SK-N-SH treated with all-trans-retinoic acid at 6 μM for 48 hours (cell line): ENCODE measurements at places on chromosomes 4 and X.

GRCh38 chrX:132518401-132518800 lies 29.6 kb upstream of the MBNL3 start:
- no peak for ATAC-seq

DNA sequence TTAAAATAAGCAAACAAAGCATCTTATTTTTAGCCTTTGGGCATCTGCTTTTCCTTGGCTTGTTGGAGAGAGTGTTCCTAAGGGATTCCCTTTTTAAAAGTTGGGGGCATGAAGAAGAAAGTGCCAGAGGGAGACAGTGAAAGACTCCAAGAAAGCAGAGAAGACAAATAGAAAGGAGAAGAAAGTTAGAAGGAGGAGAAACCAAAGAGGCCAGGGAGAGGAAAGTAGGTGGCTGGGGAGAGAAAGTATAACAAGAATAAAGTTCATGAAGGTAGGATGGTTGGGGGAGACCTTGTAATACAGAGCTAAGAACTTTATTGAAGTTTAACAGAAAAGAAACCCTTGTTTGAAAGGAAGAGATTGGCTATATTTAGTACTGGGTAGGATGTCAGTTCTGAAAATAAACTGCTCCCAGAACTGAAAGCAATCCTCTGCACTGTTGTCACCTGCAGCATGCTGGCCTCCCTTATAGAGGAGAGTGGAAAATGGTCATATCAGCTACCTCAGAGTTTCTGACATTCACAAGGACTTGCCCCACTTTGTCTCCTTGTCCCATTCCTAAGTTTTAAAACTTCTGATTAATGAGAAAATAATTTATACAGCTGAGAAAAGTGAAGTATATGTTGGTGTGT lies 125.3 kb upstream of the VAMP7 start:
- ATAC-seq: no peak

DNA sequence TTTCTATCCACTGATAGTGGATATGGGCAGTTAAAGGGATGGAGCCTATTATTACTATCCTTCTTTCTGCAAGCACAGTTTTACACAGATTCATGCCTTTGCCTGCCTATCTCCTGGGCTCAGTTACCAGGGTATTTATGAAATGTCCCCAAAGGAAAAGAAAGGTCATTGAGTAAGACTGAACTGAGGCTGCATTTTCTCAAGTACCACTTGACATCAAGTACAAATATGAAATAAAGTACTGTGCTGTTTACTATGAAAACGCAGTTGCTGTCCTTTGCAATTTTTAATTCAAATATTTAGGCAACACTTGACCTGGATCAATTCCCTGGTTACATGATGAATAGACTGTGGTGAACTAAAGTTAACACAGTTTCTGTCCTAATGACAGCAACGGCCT lies 23.5 kb upstream of the SPANXN4 start:
- ATAC-seq: no peak

GRCh38 chrX:2785538-2785937 lies 33.7 kb downstream of the XG start:
- ATAC-seq: no peak

GRCh38 chr4:10413177-10413576 lies 44.0 kb downstream of the ZNF518B start:
- ATAC-seq: no peak

DNA sequence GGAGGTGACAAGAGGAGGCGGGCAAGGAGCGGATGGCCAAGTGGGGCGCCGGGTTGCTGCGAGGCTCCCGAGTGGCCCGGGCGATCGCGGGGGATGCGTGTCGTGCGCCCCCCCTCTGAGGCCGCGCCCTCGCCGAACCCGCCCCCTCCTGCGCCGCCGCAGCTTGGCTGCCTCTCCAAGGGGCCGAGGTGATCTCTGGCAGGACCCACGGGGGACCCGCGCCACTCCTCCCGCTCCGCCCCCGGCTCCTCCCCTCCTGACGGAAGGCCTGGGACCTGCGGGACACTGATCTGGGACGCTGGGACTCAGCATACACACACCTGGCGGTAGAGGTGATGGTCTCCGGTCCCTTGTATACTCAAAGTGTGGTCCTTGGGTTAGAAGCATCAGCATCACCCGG lies 21.9 kb upstream of the FAM47C start:
- ATAC-seq: no peak

DNA sequence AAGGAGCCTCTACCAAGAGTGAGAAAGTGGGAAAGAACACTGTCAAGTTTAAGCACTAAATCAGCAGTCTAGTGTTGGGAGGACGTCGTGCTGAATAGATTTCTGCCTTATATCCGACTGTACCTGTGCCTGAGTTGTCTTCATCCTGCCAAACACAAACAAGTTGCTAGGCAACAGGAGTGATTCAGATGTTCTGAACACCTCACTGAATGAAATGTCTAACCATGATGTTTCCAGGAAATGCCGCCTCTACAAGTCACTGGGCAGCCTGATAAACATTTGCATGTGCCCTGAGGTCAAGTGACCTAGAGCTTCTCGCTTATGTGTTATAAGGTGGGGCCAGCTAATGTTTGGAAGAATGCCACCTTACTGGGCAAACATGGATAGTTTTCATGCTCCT lies 37.9 kb downstream of the SGMS2 start:
- no peak for ATAC-seq

DNA sequence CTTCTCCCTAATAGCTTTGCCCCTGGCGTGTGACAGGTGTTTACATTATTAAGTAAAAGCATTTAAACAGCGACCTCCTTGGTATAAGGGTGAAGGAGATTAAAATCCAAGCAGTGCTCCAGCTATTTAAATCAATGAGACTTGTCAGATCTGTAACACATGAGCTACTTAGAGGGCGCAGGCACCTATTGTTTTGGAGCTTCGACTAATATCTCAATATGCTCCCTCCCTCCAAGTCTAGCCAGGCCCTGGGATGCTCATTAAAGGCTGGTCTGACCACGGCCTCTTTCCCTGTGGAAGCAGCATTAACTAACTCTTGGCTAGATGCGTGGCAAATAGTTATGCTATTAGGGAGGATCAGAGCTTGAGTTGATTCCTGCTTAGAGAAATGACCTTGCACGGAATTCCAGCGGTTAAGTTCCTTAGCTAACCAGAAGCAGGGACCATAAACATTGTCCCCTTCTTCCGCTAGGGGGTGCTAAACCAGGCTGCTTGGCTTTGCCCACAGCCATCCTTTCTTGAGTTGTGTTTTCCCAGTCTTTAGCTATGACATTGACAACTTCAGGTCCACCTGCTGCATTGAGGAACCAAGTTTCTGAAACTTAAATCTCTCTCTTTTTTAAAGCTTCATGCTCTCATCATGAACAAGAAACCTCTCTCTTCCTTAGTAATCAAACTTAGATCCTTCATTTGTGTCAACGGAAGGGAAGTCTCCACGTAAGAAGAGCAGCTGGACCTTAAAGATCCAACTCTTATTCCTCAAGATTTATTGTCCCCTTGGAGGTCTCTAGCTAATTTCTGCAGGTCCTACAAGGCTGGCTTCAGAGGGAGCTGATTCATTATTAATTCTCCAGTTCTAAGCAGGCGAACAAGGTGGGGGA lies 80.7 kb upstream of the IGFBP7 start:
- ATAC-seq: peak; percentile 72

DNA sequence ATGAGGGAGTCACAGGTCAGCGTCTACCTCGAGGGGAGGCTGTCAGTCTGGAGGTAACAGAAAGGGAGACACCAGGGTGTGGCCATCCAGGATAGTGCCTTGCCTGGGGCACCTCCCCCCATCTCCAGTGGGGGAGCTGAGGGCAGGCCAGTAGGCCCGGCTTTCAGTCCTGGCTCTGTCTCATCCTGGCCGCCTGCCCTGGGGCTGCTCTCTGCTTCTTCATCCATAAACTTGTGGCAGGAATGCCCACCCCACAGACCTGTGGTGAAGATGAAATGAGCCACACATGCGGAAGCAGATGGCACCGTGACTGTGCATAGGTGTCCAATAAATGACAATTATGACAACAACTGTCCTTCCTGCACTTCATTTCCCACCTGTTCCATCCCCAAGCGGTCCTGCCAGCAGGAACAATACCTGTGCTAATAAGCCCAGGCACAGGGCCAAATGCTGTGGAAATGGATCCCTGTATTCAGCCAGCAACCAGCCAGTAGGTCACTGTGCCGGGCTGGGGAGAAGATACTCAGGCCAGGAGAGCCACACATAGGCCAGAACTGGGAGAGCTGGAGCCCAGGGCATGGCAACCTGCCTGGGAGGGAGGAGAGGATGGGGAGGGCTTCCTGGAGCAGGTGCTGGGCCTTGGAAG lies 30.2 kb downstream of the TRO start:
- ATAC-seq: no peak

- no peak for ATAC-seq
These were observed 94.7 kb downstream of the TMEM131L start for GRCh38 chr4:153560908-153561307.

DNA sequence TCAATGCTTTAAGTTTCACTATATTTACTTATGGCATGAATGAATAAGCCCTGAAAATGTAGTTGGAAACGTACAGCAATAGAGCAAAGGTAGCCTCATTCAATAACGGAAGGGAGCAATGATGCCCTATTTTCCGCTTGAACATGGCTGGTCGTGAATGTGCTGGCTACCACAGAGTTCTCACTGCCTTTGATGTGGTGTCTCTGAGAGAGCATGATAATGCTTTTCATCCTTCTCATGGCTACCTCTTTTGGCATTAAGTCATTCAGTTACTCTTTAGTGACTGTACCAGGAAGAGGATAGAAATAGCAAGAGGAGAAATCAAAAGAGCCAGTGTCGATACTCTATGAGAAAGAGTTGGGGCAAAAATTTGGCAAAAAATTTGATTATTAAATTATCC lies 308.0 kb downstream of the PPP3CA start:
- no peak for ATAC-seq

DNA sequence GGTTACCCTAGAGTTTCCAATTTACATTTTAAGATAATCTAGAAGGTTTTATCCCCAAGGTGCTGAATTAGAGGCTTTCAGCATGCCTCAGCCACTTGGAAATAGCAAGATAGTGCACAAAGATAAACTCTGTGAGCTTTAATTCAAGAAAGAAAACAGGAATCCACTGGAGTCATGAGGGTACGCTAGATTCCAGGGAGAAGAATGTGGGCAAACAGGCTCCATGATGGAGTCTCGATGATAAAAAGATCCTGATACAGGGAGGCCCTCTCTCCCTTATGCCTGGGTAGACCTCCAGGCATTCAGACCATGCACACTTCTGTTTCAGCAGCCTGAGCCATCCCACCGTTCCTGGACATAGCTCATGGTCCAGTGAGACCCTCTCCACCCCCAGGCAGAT lies 344.6 kb upstream of the LCORL start:
- ATAC-seq: no peak

DNA sequence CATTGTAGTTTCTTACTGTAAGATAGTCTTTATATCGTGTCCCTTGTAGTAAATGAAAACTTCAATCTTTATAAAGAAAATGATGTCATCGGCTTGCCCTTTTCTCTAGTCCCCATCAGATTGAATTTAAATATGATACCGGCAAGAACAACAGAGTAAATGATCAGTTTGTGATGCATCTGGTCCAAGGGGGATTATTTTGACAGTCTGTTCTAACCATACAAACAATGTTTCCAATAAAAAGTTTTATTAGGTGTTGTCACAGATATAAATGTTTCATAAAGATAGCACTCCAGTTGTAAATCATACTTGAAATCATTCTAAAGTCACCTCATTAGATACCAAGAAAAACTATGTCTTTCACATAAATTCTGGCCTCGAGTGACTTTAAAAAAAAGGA lies 72.3 kb downstream of the SLC9A6 start:
- ATAC-seq: no peak

- ATAC-seq: no peak
These were observed 14.3 kb upstream of the TDO2 start for GRCh38 chr4:155889031-155889793.
